ENCODE measurements at places on chromosomes 5 and 9. TPM values are rescaled to one million over a fixed set of nuclear protein-coding genes. Genes with fewer than 3 reads are reported as not detected.

OR1Q1 gene
- total RNA-seq: not detected

KIF4B gene
- not detected for total RNA-seq

SPINK6 gene
- total RNA-seq: not detected

SLC45A2 gene
- not detected for total RNA-seq

DAPK1 gene
- 89.3 TPM for total RNA-seq

PCDHB7 gene
- 1.7 TPM for total RNA-seq

PCDHA2 gene
- 0.27 TPM for total RNA-seq

SRA1 gene
- total RNA-seq: 29.4 TPM

SPINK13 gene
- not detected for total RNA-seq

RNF183 gene
- total RNA-seq: not detected

RCL1 gene
- total RNA-seq: 10.7 TPM

MYOT gene
- total RNA-seq: 38.9 TPM

ADGRD2 gene
- total RNA-seq: not detected

SPINK7 gene
- total RNA-seq: 0.89 TPM

PCDHA10 gene
- total RNA-seq: 0.94 TPM

SLC6A18 gene
- total RNA-seq: not detected

PRSS3 gene
- 3.6 TPM for total RNA-seq

CACFD1 gene
- 22.3 TPM for total RNA-seq

ENTPD8 gene
- total RNA-seq: not detected

NPDC1 gene
- total RNA-seq: 56.3 TPM

PCDHGB1 gene
- total RNA-seq: 2.0 TPM

TRAF1 gene
- 8.5 TPM for total RNA-seq

ECSCR gene
- 12.8 TPM for total RNA-seq

TAF1L gene
- 0.05 TPM for total RNA-seq

ANKRD18A gene
- not detected for total RNA-seq

PCDHB11 gene
- 2.9 TPM for total RNA-seq

Measured in gastroesophageal sphincter (tissue), 4 donors.